Ascending aorta (tissue), 2 donors: ENCODE measurements at places on chromosomes 6 and 20.

GRCh38 chr6:80142586-80142985, 36.1 kb downstream of the BCKDHB start:
- H3K36me3 ChIP-seq: no peaks in the 10 kb centered on the region
- no peak for DNase-seq
- H3K4me1 ChIP-seq: peaks cover 5% of the 10 kb centered on the region
- H3K27ac ChIP-seq: peak overlapping the region; percentile 51

DNA sequence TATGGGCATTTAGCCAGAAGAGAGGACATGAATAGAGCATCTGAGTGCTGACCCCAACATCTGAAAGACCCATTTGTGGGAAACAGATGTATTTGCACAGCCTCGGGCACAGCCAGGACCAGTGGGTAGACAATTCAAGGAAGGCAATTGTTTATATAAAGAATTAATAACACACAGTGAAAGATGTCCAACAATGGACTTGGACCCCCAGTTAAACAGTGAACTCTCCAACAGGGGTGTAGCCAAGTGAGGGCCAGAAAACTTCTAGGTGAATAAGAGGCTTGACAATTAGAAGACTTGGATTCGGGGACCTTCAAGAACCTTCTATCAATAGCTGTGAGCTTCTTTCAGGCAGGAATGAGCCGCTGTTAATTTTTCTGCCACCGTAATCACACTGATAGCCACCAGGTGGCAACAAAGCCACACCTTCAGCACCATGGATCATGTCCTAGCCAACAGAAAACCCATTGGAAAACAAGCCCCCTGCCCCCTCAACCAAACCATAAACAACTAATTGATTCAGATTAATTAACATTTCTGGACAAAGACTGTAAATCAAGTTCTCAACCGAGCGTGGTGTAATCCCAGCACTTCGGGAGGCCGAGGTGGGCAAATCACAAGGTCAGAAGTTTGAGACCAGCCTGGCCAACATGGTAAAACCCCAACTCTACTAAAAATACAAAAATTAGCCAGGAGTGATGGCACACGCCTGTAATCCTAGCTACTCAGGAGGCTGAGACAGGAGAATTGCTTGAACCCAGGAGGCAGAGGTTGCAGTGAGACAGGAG, 8.8 kb upstream of the SRSF6 start:
- H3K27ac ChIP-seq: no peak overlapping the region
- H3K4me3 ChIP-seq: no peak overlapping the region
- no peaks in the 10 kb centered on the region for H3K4me1 ChIP-seq
- no peaks in the 10 kb centered on the region for H3K36me3 ChIP-seq

DNA sequence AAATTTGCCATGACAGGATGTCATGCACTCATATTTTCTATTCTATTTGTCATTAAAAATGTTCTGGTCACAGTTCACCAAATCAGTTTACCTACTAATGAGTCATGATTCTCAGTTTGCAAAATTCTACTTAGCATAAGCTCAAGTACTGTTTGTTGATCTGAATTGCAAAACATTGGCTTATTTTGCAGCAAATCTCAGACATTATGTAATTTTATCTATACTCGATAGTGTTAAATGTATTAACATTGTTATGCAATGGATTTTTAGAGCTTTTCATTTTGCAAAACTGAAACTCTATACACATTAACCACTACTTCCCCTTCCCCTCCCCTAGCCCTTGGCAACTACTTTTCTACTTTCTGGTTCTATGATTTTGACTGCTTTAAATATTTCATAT, 213.8 kb upstream of the ZFP64 start:
- H3K36me3 ChIP-seq: no peaks in the 10 kb centered on the region
- no peak overlapping the region for H3K27ac ChIP-seq
- no peaks in the 10 kb centered on the region for H3K4me1 ChIP-seq
- no peak overlapping the region for H3K4me3 ChIP-seq

GRCh38 chr6:98548301-98548700, 286.1 kb upstream of the POU3F2 start:
- H3K4me1 ChIP-seq: no peaks in the 10 kb centered on the region
- no peaks in the 10 kb centered on the region for H3K27me3 ChIP-seq
- H3K4me3 ChIP-seq: no peak overlapping the region
- DNase-seq: no peak
- no peaks in the 10 kb centered on the region for H3K36me3 ChIP-seq
- H3K27ac ChIP-seq: no peak overlapping the region

DNA sequence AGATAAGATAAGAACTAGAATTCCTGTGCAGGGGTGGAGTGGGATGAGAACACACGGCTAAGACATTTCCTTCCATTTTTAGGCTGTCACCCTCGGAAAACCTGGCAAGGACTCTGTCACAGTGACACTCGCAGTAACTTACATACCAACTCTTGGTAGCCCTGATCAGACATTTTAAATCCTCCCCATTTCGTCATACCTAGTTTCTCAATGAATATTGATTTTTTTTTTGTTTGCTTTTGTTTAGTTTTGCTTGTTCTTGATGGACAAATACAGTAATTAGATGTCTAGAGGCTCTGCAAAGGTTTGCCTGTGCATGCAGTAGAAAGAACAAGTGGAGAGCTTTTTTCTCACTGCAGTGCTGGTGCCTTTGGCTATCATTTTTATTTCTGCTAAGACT, 213.0 kb upstream of the FAM83B start:
- no peak for DNase-seq
- no peaks in the 10 kb centered on the region for H3K4me1 ChIP-seq
- H3K27me3 ChIP-seq: no peaks in the 10 kb centered on the region
- H3K36me3 ChIP-seq: no peaks in the 10 kb centered on the region

DNA sequence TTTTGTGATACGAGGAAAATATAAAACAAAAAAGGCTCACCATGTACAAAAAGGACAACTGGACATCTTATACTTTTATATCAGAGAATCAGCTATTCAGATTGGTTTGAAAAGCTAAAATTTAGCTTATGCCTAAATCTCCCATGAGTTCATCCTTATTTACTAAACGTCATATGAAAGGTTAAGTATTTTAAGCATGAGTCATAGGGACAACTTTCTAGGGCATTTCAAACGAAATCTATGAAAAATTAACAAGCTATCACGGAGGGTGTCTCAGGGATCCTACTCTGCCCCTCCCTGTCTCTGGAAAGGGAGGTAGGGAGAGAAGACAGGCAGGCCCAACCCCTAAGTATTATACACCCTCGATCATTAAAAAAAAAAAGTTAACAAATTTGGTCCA, 124.1 kb upstream of the LOC128125822 start:
- no peak overlapping the region for H3K27ac ChIP-seq
- no peak overlapping the region for H3K4me3 ChIP-seq
- no peaks in the 10 kb centered on the region for H3K27me3 ChIP-seq
- H3K36me3 ChIP-seq: no peaks in the 10 kb centered on the region
- no peaks in the 10 kb centered on the region for H3K4me1 ChIP-seq
- DNase-seq: no peak

- peaks cover 7% of the 10 kb centered on the region for H3K4me1 ChIP-seq
- H3K36me3 ChIP-seq: no peaks in the 10 kb centered on the region
- DNase-seq: no peak
- H3K27ac ChIP-seq: no peak overlapping the region
- H3K27me3 ChIP-seq: no peaks in the 10 kb centered on the region
These were observed 43.3 kb downstream of the SNX5 start for GRCh38 chr20:17925141-17925939.

DNA sequence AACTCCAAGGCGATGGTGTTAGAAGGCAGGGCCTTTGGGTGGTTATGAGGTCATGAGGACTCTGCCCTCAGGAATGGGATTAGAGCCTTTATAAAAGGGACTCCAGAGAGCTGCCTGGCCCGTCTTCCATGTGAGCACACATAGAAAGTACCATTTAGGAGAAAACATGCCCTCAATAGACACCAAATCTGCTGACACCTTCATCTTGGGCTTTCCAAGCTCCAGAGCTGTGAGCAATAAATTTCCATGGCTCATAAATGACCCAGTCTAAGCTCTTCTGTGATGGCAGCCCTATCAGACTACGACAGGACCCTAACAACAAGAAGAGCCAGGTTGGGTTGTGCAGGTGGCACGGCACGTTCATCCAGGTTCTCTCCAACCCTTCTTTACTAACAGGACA, 189.5 kb downstream of the CDH4 start:
- no peaks in the 10 kb centered on the region for H3K36me3 ChIP-seq
- H3K4me3 ChIP-seq: no peak overlapping the region
- H3K4me1 ChIP-seq: no peaks in the 10 kb centered on the region
- DNase-seq: no peak
- H3K27ac ChIP-seq: no peak overlapping the region

GRCh38 chr20:63552481-63553249, 1.3 kb upstream of the FNDC11 start:
- no peak overlapping the region for H3K4me3 ChIP-seq
- H3K27me3 ChIP-seq: no peaks in the 10 kb centered on the region
- no peak for DNase-seq
- H3K36me3 ChIP-seq: no peaks in the 10 kb centered on the region
- no peak overlapping the region for H3K27ac ChIP-seq

DNA sequence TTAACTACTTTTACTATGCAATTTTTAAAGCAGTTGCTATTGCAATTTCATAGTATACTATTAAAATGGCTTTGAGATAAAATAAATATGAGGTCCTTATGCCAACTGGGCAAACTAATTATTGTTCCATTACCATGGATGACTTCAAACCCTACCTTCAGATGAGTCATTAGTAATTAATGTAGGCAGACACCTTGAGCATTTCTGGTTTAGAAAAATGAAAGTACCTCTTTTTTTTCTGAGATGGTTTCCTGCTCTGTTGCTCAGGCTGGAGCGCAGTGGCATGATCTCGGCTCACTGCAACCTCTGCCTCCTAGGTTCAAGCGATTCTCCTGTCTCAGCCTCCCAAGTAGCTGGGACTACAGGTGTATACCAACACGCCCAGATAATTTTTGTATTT, 11.9 kb downstream of the ASF1A start:
- no peak overlapping the region for H3K27ac ChIP-seq
- H3K4me3 ChIP-seq: no peak overlapping the region
- no peaks in the 10 kb centered on the region for H3K27me3 ChIP-seq
- no peak for DNase-seq

DNA sequence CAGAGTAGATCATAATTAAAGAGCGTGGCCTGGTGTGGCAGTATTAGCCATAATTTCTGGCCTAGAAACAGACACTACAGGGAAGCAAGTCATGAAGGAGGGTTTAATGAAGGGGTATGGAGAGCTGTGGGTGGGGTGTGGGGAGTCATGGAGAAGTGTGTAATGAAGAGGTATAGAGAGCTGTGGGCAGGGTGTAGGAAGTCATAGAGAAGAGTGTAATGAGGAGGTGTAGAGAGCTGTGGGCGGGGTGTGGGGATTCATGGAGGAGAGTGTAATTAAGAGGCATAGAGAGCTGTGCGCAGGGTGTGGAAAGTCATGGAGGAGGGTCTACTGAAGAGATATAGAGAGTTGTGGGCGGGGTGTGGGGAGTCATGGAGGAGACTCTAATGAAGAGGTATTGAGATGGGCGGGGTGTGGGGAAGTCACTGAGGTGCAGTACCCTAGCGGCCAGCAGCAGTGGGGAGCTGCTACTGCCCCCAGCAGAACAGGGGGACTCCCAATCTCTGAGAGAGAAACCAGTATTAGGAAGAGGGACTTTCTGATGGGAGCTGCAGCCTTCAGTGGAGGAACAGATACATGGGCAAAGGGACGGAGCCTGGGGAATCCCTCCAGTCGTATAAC, 145.4 kb upstream of the FOXA2 start:
- H3K27ac ChIP-seq: no peak overlapping the region
- no peaks in the 10 kb centered on the region for H3K4me1 ChIP-seq
- H3K36me3 ChIP-seq: no peaks in the 10 kb centered on the region
- H3K4me3 ChIP-seq: no peak overlapping the region

- peak overlapping the region; percentile 95 for H3K4me3 ChIP-seq
- H3K36me3 ChIP-seq: no peaks in the 10 kb centered on the region
- no peaks in the 10 kb centered on the region for H3K27me3 ChIP-seq
- peak overlapping the region; percentile 83 for H3K27ac ChIP-seq
These were observed 821 bp downstream of the DHX35 start for GRCh38 chr20:38962928-38963401.

DNA sequence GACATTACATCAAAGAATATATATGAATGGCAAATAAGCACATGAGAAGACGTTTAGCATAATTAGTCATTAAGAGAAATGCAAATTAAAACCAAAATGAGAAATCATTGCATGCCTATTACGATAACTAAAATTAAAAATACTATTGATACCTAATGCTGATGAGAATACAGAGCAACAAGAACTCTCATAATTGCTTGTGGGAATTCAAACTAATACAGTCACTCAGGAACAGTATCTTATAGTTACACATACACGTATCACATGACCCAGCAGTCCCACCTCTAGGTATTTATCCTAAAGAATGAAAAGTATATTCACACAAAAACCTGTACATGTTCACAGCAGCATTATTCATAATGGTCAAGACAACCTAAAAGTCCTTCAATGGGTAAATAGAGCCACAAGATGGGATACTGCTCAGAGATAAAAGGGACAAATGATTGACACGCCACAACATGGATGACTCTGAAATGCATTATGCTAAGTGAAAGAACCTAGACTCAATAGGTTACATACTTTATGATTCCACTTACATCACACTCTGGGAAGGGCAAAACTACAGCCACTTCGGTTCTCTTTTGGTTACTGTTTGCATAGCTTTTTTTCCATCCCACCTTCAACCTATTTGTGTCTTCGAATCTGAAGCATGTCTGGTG, 16.4 kb downstream of the CPXM1 start:
- no peaks in the 10 kb centered on the region for H3K27me3 ChIP-seq
- no peaks in the 10 kb centered on the region for H3K4me1 ChIP-seq
- no peak for DNase-seq
- no peaks in the 10 kb centered on the region for H3K36me3 ChIP-seq
- H3K27ac ChIP-seq: no peak overlapping the region

DNA sequence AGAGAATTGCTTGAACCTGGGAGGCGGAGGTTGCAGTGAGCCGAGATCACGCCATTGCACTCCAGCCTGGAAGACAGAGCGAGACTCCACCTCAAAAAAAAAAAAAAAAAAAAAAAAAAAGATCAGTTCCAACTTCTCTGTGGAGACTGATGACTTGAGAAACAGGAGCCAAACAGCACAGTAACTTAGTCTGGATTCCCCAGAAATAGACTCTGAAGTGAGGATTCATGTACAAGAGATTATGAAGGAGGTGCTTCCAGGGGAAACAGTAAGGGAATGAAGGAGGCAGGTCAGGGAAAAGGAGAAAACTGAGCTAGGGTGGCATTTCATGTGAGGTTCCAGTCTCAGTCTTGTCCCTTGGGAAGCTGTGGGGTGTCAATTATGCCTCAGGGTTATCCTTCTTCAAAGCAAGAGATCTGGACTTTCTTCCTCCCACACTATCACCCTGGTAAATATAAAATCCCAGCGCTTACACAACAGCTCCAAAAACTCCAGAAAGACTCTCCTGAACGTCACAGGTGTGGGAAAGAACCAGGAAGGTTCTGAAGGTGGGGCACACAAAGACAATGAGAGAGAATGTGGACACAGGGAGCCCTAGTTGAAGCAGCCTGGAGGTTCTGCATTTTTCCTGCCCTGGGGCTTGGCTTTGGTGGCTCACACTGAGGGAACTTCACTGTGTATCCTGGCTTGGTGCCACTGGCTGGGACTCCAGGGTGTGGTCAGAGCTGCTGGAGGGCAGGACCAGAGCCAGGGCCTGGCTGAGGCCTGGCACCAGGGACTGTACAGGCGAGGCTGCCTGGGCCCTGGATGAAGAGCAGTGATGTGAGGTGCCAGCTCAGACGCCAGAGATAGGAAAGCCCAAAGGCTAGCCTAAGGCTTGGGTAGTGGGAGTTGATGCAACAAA, 46.8 kb downstream of the PCNA start:
- H3K27ac ChIP-seq: peak overlapping the region; percentile 80
- DNase-seq: peak; percentile 95

- no peak for DNase-seq
- H3K27ac ChIP-seq: no peak overlapping the region
- H3K4me1 ChIP-seq: peaks cover 5% of the 10 kb centered on the region
- no peaks in the 10 kb centered on the region for H3K36me3 ChIP-seq
- H3K4me3 ChIP-seq: no peak overlapping the region
- no peaks in the 10 kb centered on the region for H3K27me3 ChIP-seq
These were observed 26.8 kb downstream of the PAQR8 start for GRCh38 chr6:52388790-52389189.
